ENCODE measurements at places on chromosomes 12 and 14.

- no peak for DNase-seq
Measured at GRCh38 chr12:52249511-52250047, 16.5 kb downstream of the KRT7 start.

- no peak for DNase-seq
Measured at GRCh38 chr12:52506858-52507715, 13.1 kb downstream of the KRT5 start.

DNA sequence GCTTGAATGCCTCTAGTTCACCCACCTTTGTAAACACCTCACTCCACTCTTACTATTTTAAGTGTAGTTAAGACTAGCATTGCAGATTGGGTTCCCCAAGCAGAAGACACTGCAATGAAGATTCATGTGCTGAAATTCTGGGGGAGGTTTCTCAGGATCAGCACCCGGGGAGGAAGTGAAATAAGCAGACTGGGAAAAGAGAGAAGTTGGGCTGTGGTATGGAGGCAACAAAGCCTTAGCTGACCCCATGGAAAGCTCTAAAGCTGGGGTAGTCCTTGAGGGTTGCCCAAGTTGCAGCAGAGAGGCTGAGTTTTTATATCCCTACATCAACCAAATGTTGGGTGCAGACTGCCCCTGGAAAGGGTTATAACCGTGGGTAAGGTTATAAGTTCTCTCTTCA lies 23.9 kb upstream of the IGF1 start:
- no peak for DNase-seq

DNA sequence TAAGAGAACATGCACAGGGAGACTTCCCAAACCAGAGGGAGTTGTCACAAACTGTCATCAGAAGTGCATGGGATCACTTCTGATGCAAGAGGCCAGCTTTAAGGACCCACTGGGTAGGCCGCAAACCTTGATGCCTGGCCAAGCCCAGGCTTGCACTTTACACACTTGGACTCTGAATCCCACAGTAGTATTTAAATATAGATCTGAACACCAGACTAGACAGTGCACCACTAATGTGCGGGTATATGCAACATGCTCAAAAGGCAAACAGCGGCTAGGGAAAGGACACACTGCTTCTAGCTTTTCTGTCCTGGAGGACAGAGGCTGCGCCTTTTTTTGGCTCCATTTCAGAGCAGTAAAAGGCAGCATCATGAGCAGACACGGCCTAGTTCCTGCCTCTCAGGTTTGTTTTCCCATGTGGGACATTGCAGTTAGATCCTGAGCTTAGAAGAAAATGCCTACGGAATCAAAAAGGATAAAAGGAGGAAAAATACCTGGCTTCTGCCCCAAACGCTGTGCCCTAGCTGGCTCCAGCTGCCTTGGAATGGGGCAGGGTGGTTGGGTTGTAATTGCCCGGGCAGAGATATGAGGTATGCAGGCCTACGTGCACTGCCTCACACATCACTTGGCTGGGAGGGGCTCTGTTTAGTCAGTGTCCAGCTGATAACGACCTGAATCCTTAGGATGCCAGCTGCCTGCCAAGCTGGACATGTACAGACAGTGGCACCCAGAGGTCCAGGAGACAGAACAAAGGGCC lies 84.5 kb upstream of the EGLN3 start:
- no peak for DNase-seq

- DNase-seq, result no peak
Measured at GRCh38 chr12:92938018-92938417, 8.9 kb upstream of the EEA1 start.

- no peak for DNase-seq
Measured at GRCh38 chr12:27542628-27543027, 18.6 kb downstream of the PPFIBP1 start.

- DNase-seq, result no peak
Measured at GRCh38 chr14:96635850-96636249, 133.7 kb downstream of the PAPOLA start.

DNA sequence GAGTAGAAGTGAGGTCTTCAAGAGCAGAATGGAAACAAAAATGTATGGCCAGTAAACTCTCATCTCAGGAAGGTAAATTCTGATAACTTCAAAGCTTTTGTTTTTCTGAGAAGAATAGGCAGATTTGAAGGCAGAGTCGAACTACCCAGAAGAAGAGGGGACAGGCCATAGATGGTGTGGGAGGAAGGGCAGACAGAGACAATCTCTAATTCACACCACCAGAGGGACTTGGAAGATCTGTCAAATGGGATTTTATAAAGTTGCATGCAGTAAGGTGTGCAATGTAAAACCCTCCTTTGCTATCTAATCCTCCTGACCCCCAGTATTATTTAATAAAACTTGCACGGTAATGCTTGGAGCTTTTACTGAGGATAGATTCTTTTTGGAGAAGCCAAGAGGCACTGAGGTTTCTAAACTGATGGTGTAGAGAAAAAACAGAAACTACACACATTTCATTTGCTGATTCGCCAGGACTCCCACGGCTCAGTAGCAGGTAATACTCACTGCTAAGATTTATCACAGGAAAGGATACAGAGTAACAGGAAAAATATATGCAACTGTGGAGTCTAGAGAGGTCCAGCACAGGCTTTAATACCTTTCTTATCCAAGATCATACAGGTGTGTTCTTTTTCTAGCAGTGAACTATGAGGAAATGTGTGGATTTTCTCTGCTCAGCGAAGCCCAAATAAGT lies 18.3 kb downstream of the SLC38A2 start:
- DNase-seq, result no peak

Data from effector memory CD4-positive, alpha-beta T cell (primary cell).